Epithelial cell of proximal tubule (primary cell): ENCODE measurements at places on chromosomes 6 and 20. TPM values are rescaled to one million over a fixed set of nuclear protein-coding genes. Genes with fewer than 3 reads are reported as not detected.

Gene BPI
- total RNA-seq, result not detected in 2 replicates

Gene RIPOR3
- 0.29 and 1.8 TPM in 2 replicates for total RNA-seq

Gene RGS19
- 19.7 and 21.8 TPM in 2 replicates for total RNA-seq

Gene ANGPT4
- total RNA-seq, result not detected in 2 replicates

Gene ARHGAP40
- 1.7 and 5.6 TPM in 2 replicates for total RNA-seq

Gene F13A1
- total RNA-seq, result 5.4 TPM in 1 of 2 replicates, not detected in the other

Gene NKAIN2
- total RNA-seq, result under 0.01 TPM in 1 of 2 replicates, not detected in the other

Gene KIF3B
- 19.0 and 22.8 TPM in 2 replicates for total RNA-seq

Gene UBE2V1
- total RNA-seq, result 109 and 112 TPM in 2 replicates

Gene CLPSL2
- total RNA-seq, result not detected in 2 replicates

Gene MAFB
- 0.12 TPM in 1 of 2 replicates, not detected in the other for total RNA-seq

Gene RHAG
- total RNA-seq, result not detected in 2 replicates

Gene KIF25
- total RNA-seq, result not detected in 2 replicates

Gene VWA7
- 0.65 and 2.2 TPM in 2 replicates for total RNA-seq

Gene HLA-DRA
- not detected in 2 replicates for total RNA-seq

Gene XKR7
- total RNA-seq, result under 0.01 and 0.17 TPM in 2 replicates

Gene GMPR
- total RNA-seq, result 0.81 and 1.2 TPM in 2 replicates

Gene TPD52L1
- total RNA-seq, result 54.3 and 67.3 TPM in 2 replicates

Gene VSTM2L
- total RNA-seq, result 2.8 and 4.5 TPM in 2 replicates

Gene NKX2-4
- total RNA-seq, result not detected in 2 replicates

Gene SH3BGRL2
- 10.3 and 13.9 TPM in 2 replicates for total RNA-seq

Gene ADA
- 14.5 and 19.9 TPM in 2 replicates for total RNA-seq

Gene SPATS1
- not detected in 2 replicates for total RNA-seq

Gene NUS1
- total RNA-seq, result 16.5 and 18.8 TPM in 2 replicates

Gene SLC35F1
- total RNA-seq, result 0.43 TPM in 1 of 2 replicates, not detected in the other

Gene PTPRT
- total RNA-seq, result not detected in 2 replicates

Gene RIPPLY2
- not detected in 2 replicates for total RNA-seq

Gene TSPO2
- total RNA-seq, result not detected in 2 replicates

Gene ADNP
- 17.1 and 19.0 TPM in 2 replicates for total RNA-seq

Gene ZC3H12D
- 0.07 and 0.17 TPM in 2 replicates for total RNA-seq

Gene OR2B6
- not detected in 2 replicates for total RNA-seq

Gene LAMA2
- total RNA-seq, result 0.69 and 2.7 TPM in 2 replicates

Gene PBOV1
- total RNA-seq, result not detected in 2 replicates
